ENCODE measurements at places on chromosomes 3 and 15.

DNA sequence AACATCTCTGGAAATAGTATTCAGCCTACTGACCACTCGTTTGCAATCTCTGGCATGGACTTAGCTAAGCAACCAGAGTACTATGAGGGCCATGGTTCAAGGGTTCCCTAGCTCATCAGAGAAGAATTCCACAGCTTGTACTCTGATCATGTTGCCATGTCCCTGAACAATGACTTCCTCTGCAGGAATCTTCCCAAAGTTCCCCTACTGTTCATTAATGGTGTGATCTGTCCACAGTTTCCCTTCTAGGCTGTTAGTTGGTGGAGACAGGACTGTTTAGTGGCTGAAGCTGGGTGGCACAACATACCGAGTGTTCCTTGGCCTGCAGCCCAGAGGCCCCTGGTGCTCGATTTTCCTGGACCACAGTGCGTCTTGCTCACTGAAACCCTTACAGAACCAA lies 44.4 kb upstream of the GALNT15 start:
- DNase-seq, result peak; percentile 66

GRCh38 chr15:59828861-59829260 lies 139.7 kb upstream of the BNIP2 start:
- no peak for DNase-seq

DNA sequence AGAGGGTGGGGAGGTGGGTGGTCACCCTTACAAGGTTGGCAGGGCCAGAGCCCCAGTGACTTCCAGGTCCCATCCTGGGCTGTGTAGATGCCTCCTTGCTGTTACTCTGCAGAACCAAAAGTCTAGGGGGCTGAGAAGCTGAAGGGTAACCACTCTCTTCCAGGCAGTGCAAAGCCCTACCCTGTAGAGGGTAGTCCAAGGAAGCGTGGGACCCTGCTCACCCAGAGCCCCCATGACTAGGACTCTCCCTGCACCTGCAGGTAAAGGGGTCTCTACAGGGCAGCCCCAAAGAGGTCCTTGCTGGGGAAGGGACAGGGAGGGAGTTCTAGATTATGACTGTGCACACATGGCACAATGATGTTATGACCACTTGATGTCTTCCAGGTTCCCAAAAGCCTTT lies 14.2 kb downstream of the GHRL start:
- DNase-seq, result no peak

GRCh38 chr3:108835101-108835500 lies 12.5 kb downstream of the TRAT1 start:
- no peak for DNase-seq

DNA sequence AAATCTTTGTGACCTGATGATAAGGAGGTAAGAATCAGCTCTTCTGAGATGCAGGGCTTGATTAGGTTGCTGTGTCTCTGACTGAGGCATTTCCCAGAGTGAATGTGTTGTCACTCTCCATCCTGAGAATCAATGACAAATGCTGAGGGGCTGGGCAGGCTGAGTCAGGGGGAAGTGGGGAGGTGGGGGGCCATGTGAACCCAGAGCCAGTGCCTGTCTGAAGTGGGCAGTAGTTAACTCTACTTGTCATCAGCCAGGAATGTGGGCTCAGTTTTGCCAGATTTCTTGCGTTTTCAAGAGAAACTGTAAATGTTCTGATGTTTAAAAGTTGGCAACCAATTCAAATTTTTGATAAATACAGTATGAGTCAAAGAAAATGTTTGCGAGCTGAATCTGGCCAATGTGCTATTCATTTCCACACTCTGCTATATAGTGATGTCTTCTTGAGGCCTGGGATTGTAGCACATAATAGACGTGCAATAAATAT lies 3.1 kb upstream of the BNC1 start:
- DNase-seq, result no peak

DNA sequence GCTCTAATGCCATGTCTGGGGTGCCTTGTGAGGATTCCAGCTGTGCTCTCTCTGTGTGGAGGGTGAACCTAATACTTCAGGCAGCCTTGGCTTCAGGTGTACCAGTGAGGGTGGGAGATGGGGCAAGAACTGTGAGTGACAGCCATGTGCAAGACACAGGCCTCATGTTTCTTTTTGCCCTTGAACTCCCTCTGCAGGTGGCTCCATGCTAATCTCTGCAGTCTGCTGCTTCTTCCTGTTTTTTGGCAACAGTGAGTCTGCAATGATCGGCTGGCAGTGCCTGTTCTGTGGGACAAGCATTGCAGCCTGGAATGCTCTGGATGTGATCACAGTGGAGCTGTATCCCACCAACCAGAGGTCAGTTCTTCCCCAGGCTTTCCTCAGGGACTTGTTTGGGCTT lies 189.3 kb downstream of the SV2B start:
- DNase-seq, result no peak

- DNase-seq, result no peak
These were observed 43.0 kb upstream of the IL20RB start for GRCh38 chr3:136914739-136915138.

- DNase-seq, result no peak
These were observed 327.1 kb upstream of the SLCO3A1 start for GRCh38 chr15:91526424-91526823.

- no peak for DNase-seq
These were observed 165.8 kb downstream of the MECOM start for GRCh38 chr3:169497567-169498257.

DNA sequence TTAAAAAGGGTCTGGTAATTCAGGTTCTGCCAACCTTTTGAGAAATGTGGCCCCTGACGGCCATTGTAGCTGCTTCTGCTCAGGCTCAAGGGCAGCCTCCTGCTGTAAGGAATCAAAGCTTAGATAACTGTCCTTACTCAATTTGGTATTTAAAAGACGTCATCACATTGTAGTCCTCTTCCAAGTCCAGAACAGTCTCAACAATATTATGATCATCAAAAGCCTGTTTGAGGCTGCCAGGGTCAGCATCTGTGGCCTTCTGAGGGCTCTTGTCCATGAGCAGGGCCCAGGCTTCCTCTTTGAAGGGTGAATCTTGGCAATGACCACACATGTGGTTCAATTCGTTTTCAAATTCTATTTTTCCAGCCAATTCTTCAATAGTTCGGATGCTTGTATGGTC lies 6.0 kb downstream of the C3orf62 start:
- DNase-seq, result no peak
